Ascending aorta (tissue), 2 donors: ENCODE measurements at places on chromosomes 12 and 14.

- DNase-seq = no peak
Measured at GRCh38 chr14:50051106-50051505, 65.3 kb downstream of the VCPKMT start.

GRCh38 chr14:71582705-71583104 lies 349.5 kb upstream of the RGS6 start:
- DNase-seq = no peak

- DNase-seq = no peak
Measured at GRCh38 chr14:93970585-93970964, 5.8 kb downstream of the ASB2 start.

- no peak for DNase-seq
Measured at GRCh38 chr12:1846421-1847405, 26.3 kb downstream of the LRTM2 start.

DNA sequence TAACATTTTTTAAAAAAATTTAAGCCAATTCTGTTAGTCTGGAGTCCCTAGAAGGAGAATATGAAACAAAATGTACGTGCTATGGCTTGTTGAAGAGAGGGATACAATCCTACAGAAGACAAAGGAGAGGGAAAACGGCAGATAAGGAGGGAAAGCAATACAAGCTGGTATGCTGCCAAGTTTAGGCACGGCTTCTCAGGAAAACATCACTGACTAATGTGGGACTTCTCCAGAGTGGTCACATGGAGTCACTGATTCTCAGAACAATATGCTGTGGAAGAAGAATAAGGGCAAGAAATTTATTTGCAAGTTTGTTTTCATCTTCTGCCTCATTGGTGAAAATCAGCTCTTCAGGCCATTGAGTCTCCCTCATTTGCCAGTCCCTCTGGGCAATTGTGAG lies 22.9 kb upstream of the NR1H4 start:
- no peak for DNase-seq

- no peak for DNase-seq
Measured at GRCh38 chr14:75084513-75084912, 15.1 kb downstream of the ZC2HC1C start.

DNA sequence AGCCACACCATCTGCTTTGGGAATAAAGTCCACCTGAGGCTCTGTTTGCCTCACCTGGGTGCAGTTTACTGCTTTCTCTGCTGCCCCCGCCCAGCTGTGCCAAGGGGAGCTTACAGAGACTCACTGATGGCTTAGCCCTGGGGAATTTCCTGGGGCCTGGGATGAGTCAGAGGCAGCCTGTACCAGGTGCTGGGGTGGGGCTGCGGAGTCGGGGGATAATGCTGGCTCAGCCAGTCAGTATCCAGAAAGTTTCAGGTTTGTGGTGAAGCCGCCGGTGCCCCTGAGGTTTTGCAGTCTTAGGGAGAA lies 22.3 kb downstream of the PLEKHG3 start:
- DNase-seq = no peak

DNA sequence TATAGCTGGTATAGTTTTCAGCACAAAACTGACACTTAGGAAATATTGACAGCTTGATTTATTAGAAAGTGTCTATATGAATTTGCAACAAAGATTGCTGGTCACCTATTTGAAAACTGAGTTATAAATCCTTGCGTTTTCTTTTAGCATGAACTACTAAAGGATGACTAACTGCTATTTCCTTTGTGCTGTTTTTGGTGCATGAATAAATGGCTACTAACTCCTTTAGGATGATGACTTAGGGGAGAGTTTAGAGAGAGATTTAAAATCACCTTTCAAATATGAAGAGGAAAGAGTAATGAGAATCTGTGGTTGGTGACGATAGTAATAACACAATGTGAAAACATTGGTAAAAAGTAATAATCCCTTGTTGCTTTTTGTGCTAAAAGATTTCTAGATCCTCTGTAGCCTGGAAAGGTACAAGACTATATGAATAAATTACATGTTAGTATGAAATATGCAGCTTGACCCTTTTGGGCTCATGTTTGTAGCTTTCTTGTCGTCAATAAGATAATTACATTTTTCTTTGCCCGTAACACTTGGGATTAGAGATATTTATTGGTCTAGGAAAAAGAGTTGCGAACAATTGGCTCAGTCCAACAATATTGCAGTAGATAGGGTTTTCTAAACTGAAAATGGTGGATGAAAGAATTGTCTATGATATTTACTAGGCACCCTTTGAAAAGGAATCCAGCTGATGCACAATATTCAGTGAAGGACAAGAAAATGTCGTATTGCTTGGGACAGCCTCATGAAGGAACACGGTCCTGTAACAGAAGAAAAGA lies 453.0 kb downstream of the ADAMTS20 start:
- no peak for DNase-seq

- no peak for DNase-seq
Measured at GRCh38 chr14:68506021-68506644, 286.7 kb downstream of the ZFP36L1 start.

DNA sequence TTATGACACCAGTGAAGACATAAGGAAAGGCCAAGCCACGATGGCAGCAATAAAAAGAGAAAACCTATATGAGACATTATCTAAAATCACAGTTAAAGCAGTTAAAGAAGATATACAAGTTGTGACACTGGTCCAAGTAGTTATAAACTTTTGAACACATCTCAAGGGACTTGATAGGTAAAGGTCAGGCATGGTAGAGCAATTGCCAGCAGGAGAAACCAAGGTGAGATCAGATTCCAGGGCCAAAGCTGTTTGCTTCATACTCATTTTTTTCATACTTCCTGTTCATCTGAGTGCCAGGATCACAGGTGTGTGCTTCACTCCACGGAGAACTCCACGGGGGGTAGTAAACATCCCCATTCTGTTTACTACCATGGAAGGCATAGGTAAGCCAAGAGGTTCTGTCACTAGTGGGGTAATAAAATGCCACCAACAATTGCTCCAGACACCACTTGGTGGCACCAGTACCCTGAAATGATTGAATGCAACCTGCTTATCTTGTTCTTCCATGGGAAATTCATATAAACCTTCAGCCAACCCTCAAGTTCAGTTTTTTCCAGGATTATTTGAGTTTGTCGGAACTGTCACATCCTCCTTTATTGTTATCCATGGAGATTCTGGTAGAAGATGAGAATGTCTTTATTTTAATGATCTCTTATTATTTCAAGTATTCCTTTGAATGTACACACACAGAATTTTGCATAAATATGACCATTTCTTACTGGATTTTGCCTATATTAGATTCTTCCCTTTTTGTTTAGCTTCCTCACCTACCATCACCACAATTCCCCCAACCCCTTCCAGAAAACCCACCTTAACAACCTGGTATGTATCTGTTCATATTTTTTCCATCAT lies 59.2 kb upstream of the TSPAN8 start:
- no peak for DNase-seq

- no peak for DNase-seq
Measured at GRCh38 chr12:48651681-48652080, 30.4 kb downstream of the KANSL2 start.

DNA sequence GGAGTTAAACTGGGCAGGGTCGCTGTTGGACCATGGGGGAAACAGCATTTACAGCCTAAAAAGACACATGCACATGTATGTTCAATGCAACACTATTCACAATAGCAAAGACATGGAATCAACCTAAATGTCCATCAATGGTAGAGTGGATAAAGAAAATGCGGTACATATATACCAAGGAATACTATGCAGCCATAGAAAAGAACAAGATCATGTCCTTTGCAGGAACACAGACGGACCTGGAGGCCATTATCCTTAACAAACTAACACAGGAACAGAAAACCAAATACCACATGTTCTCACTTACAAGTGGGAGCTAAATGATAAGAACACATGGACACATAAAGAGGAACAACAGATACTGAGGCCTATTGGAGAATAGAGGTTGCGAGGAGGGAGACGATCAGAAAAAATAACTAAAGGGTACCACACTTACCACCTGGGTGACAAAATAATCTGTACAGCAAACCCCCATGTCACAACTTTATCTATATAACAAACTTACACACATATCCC lies 25.0 kb upstream of the SRP54 start:
- DNase-seq = no peak
